ENCODE measurements at places on chromosomes 5 and 9.

GRCh38 chr9:116555556-116556155 is 131.4 kb upstream of the TRIM32 start:
- no peak for DNase-seq

DNA sequence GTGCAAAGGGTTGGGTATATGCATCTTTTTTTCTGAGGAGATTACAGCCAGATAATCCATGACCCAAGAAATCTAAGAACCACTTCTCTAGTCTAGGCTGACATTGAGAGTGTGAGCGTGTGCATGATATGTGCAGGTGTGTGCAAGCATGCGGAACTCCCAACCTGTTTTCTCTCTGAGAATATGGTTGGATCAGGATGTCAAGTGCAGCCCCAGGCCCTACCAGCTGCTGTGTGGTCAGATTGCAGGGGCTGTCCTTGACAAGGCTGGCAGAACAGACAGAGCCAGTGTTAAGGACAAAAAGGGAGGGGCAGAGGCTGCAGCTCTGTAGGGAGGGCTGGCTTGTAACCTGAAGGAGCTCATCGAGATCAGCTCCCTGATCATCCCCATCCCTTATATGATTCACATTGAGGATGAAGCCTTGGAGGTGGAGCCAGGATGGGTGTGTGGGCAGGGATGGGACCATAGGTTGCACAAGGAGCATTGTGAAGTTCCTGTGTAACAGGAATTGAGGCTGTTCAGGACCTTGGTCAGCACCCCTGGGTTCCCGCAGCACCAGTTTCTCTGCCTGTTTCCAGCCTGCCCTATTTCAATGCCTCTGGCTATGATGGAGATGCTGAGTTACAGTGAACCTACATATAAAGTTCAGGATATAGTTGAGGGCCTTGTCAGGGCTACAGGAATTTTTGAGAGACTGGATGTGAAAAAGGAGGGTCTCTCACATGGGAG is 52.6 kb upstream of the ARAP3 start:
- DNase-seq, result no peak

DNA sequence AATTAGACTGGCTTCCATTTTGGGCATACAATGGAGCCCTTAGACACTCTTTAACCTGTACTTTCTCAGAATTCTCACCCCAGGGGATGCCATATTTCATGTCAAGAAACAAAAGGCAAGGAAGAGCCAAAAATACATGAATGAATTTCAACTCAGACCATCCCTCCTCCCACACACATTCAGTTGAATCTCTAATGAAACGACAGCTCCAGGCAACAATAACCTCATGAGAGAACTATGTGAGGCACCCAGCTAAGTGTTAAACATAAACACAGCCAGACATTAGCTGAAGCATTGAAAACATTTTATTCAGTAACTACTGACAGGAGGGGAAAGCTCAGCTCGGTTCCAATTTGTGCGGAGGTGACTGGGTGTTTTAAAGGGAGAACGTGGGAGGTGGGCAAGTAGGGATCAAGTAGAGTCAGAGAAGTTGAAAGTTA is 1359.1 kb upstream of the CDH9 start:
- no peak for DNase-seq

GRCh38 chr9:5633243-5633642 is 4.3 kb downstream of the RIC1 start:
- no peak for DNase-seq

GRCh38 chr5:168736281-168736831 is 157.2 kb upstream of the PANK3 start:
- no peak for DNase-seq

DNA sequence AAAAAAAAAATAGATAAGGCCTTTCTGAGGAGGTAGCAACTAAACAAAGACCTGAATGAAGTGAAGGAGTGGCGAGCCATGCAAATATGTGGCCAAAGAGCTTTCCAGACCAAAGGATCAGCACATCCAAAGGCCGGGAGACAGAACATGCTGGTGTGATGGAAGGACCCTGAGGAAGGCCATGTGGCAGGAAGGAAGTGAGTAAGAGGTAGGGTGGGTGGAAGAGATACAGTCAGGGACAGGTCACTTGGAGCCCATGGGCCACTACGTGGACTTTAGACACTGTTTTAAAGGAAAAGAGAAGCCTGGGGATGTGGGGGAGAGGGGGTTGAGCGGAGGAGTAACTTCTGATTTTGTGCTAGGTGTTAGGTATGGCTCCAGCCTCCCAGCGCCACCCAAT is 31.3 kb downstream of the SPRY4 start:
- DNase-seq, result no peak

DNA sequence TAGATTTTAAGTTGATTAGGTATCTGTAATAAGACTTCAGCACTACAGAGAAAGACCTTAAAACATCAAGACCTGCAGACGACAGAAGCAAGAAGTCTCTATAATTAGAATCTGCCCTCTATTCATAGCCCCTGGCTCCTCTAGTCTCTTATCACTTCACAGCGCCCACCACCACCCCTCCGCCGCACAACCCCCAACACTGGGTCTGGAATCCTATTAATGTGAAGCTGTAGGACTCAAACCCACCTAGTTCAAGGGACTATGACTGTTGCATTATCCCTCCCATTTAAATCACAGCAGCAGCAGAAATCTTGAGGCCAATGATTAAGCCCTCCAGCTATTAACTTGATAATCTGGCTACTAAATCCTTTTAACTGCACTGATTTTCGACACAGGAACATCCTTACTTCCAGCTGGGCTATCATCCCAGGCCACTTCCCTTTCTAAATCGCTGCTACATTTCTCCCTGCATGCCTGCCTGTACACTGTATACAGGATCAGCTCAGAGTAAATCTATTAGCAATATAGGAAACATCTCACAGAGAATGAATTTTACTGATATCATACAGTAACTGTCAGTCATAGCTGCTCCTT is 159.5 kb upstream of the GRAMD2B start:
- DNase-seq, result no peak

- no peak for DNase-seq
Measured at GRCh38 chr9:77038281-77039036, 19.0 kb downstream of the FOXB2 start.

DNA sequence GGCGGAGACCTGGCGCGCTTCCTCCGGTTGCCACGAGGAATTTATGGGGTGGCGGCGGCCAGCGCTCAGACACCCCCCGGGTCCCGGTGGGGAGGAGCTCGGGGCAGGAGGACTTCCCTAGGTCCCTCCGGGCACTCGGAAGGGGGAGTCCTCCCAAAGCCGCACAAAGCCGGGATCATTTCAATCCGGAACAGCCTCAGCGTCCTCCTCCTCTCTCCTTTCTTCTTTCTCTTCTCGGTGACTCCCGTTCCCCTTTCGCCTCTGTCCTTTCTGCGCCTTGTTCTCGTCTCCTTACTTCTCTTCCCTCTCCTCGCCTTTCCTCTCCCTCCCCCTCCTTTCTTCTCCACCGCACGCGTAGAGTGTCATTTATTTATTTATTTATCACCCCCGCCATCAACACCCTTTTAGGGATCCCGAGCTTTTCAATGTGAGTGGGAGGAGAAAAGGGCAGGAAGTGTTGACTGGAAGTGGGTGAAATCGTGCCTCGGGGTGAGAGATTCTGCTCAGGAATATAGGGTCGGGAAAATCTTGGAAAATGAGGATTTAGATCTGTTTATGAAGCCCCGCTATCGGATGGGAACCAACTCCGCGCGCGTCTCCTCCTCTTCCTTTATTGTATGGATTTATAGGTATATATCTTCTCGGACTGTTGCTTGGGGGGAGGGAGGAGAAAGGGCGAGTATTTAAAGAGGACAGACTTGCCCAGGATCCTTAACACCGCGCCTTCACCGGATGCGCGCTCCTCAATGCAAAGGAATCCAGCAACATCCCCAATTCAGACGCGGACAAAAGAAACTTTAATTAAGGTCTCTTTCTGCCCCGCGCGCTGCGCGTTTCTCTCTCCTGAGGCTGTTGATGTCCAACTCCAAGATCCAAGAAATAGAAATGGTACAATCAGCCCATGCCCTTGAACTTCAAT is 2.0 kb upstream of the ZNF462 start:
- no peak for DNase-seq

DNA sequence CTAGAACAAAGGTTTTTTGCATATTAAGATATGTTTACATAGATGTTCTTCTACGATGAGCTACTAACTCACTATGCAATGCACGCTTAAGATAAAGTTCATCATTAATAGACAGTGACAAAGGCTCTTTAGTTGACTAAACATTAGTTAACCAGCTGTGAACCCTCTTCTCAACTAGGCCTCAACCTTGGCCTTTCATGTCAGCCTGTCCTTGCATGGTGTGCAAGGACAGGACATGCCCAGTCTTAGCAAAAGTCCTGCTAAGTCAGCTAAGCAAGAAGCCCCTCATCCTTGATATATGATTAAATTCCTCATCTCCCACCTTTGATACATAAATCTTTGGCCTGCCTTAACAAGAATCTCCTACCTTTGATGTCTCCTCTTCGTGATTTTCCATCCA is 50.9 kb downstream of the PLPP1 start:
- DNase-seq, result no peak

DNA sequence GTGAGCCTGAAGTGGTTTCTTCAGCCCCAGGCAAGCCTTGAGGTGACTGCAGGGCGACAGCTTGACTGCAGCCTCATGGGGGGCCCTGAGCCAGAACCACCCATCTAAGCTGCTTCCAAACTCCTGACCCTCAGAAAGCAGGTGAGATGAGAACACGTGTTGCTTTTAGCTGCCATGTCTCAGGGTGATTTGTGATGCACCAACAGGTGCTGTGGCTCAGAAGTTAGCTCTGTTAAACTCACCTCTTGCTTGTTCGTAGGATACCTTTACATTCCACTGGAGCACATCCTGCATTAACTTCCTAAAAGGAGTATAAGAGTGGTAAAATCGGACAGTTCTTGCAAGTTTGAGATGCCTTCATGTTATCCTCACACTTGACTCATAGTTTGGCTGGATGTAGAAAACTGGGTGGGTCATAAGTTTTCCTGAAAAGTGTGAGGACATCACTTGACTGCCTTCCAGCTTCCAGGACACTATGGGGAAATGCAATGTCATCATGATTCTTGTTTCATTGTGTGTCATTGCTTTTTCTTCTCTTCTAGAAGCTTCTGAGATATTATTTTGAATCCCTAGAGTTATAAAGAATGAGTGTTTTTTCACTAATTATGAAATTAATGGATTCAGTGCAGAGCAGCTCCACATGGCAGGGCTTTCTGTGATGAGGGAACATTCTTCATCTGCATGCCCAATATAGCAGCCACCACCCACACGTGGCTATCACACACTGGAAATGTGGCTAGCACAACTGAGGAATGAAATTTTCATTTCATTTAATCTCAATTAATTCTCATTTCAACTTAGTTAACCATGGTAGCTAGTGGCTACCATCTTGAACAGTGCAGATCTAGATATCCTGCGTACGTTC is 92.3 kb downstream of the HSD17B3 start:
- no peak for DNase-seq

GRCh38 chr5:20972419-20972925 is 984.5 kb upstream of the CDH18 start:
- peak; percentile 19 for DNase-seq

DNA sequence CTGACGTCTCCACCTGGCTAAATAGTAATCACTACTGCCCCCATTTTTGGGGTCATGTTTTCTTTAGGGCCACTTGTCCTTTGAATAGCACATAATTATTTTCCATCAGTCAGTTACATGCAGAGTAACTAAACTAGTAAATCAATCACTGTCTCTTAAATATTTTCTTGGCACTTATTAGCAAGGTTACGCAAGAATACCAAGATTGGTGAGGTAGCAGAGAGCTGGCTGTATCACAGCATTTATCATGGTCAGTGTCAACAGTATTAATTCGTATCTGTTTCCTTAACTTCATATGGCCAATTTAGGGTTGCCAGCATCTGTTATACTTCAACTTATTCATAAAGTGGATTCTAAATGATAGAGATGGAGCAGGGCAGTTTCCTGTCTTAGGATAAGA is 346.8 kb upstream of the FAM174A start:
- DNase-seq, result no peak

- DNase-seq, result no peak
Measured at GRCh38 chr5:54275361-54275760, 35.0 kb downstream of the ARL15 start.

DNA sequence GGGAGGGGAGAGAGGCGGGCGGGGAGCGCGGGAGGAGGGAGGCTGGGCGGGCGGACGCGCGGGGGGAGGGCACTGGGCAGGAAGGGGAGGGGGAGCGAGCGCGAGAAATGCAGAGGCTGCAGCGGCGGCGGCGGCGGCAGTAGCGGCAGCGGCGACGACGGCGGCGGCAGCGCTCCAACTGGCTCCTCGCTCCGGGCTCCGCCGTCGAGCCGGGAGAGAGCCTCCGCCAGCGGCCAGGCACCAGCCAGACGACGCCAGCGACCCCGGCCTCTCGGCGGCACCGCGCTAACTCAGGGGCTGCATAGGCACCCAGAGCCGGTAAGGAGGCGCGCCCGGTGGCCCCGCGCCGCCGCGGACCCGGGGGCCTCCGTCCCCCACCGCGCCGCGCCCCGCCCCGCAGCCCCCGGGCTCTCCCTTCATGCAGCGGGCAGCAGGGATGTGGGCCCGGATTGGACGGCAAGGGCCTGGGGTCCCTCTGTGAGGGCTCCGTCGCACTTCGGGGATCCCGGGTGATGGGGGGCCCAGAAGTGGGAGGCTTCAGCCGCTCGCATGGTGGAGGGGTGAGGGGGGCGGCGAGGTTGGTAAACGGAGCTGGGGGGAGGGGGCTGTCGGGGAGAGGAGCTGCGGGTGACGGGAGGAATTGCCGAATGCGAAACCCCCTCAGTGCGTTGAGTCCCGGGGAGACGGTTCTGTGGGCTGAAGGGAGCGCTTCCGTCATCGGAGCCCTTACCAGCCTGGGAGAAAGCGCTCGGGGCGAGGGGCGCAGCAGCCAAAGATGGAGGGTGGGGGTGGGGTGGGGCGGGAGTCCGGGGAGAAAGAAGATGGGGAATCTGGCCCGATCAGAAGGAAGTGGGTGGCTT is at the start of gene BASP1:
Gene BASP1, plus strand, starts transcription at position 139 of the 860 bp plus-strand sequence. CDS start 57,586 bp downstream, outside the sequence.
- DNase-seq, result peak; percentile 54

GRCh38 chr5:171710451-171711024 is 75.1 kb upstream of the SMIM23 start:
- no peak for DNase-seq

DNA sequence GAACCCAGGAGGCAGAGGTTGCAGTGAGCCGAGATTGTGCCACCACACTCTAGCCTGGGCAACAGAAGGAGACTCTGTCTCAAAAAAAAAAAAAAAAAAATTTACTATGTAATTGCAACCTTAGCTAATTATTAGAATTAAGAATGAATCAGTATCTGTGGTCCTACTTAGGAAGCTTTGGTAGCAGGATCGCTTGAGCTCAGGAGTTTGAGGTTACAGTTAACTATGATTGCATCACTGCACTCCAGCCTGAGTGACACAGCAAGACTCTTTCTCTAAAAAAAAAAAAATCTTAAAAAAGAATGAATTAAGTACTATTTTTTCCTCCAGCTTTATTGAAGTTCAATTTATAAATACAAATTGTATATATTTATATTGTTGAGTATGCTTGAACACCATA is 16.7 kb downstream of the NDUFAF2 start:
- no peak for DNase-seq

GRCh38 chr9:109903515-109904138 is 123.6 kb downstream of the PALM2AKAP2 start:
- peak; percentile 65 for DNase-seq

- peak; percentile 68 for DNase-seq
Measured at GRCh38 chr9:33817327-33818166, 587 bp downstream of the UBE2R2 start.

DNA sequence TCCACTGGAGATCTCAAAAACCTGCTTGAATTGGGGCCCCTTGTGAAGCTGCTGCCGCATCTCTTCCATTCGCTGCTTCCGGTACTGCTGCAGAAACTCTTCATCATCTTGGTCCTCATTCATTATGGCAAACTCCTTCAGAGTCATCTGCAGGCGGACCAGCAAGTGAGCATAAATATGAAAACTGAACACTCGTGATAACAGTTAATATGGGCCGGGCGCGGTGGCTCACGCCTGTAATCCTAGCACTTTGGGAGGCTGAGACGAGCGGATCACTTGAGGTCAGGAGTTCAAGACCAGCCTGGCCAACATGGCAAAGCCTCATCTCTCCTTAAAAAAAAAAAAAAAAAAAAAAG is 7.9 kb downstream of the PDCL start:
- DNase-seq, result no peak
